ENCODE measurements at places on chromosomes 7 and 10.

DNA sequence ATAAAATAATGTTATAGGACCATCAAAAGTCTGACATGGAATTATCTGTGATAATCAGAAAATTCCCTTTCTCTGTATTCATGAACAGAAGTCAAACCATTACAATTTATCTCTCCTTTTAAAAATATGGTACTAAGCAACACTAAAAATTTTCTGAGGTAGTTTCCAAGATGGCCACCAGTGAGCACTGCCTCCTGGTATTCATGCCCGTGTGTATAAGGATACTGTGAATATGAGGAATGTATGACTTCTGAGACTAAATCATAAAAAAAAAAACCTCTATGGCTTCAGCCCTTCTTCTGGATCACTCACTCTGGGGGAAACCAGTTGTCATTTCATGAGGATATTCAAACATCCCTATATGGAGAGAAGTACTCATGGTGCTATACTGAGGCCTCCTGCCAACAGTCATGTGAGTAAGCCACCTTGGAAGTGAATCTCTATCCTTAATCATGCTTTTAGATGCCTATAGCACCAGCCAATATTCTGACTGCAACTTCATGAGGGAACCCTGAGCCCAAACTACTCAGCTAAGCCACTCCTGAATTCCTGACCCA, 41.1 kb downstream of the SIRT1 start:
- no peak for DNase-seq

DNA sequence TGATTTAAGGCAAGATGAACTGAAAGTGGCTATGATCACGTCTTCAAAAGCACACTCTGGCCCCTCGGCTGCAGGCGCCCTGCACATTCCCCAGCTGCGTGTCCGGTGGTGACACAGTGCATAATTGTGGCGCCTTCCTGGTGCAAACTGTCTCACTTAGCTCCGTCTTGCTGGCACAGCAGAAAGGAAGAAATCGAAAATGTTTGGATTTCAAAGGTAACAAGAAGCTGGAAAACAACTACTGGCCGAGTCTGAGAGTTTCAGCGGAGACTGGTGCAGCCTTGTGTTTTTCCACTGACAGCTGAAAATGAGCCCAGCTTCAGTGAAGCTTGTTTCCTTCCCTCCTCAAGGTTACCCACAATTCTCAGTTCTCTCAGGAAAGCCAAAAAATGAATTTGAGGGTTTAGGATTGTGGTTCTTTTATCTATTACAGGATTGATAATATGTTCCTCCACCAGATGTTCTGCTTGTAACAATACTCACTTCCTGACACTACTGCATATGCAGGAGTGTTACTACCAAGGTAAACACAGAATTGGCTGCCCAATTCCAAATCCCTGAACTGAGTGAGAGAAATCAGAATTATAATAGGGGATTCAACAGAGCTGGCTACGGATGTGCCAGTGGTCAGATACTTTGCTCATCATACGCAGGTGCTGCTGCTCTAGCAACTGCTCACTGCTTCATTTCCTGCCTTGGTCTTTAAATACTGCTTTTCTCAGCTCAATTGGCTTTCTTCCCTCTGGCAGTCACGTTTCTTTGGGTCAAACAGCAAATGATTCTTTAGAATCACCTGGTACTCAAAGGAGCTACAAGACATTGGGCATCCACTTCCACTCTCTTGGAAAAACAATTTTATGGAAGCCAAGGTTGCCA, 63.7 kb downstream of the TRUB1 start:
- no peak for DNase-seq

- no peak for DNase-seq
These were observed 67.2 kb downstream of the EBF3 start for GRCh38 chr10:129896860-129897200.

DNA sequence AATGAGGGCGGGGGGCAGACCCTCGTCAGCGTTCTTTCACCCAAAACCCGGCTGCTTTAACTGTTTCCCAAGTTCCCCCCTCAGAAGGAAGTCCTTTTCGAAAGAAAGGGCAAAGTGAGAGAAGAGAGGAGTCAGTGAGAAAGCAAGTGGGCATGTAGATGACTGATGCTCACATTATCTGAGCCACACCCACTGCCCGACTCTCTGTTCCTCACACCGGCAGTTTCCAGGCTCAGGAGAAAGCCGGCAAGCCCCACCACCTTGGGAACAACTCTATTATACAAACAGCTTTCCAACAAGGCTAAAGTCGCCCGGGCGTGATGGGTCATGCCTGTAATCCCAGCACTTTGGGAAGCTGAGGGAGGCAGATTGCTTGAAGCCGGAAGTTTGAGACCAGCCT, 23.1 kb downstream of the RCC1L start:
- DNase-seq: no peak

DNA sequence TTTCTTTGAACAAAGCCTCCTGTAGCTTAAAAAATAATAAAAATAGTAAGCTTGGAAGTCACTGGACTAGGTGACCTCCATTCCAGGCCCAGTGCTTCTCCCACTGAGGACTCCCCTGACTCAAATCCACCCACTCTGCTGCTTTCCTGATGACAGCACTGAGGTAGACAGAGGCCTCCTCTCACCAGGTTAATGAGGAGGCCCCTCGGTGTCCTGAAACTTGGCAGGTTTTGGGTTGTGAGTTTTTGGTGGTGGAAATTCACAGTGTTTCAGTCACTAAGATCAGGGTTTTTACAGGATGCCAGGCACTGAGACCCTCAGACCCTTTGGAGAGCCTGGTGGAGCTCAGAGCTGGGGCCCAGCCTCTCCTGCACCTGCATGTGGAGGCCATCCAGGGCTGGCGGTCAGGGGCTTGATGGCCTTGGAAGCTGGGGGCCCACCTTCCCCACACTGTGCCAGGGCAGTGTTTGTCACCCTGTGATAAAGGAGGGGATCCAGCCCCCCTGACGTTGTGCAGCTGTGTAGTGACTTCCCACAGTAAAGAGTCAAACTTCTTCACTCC, 19.1 kb downstream of the TSPAN14 start:
- DNase-seq: no peak

- no peak for DNase-seq
These were observed 554.4 kb downstream of the INHBA start for GRCh38 chr7:41148521-41148951.

DNA sequence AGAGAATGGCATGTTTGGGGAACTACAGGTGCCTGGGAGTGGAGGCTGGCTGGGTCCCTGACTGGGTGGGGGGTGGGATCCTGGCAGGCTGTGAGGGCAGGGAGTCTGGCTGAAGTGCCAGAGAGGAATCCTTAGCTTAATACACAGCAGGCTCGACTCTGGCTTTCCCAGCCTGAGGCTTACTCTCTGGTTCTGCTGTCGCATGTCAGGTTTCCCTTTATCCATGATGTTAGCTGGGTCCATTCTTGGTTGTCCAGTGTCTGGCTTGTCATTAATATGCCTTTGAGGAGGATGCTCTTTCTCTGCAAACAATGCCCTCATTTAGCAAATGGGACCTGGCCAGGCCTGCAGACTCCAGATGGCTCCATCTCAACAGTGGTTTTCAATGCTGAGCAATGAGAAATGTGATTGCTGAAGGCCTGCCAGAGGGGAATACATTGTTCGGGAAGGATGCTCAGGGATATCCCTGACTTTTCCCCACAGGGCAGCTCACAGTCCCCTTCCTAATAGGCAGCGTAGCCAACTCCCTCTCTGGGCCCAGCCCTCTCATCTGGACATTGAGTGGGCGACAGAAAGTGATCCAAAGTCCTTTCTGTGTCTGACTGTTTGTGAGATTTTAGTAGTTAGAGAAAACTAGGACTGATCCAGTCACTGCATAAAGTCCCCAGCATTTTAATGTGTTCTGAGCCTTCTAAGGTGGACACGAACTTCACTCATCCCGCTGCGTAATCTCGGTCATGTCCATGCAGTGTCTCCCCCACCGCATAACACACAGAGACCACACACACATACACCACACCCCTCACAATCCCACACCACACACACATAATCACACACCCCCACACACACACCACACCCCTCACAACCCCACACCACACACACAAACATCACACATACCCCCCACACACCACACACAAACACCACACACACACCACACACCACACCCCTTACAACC, 124.9 kb downstream of the ANLN start:
- no peak for DNase-seq

GRCh38 chr10:74227697-74228424, 76.8 kb downstream of the ADK start:
- no peak for DNase-seq

DNA sequence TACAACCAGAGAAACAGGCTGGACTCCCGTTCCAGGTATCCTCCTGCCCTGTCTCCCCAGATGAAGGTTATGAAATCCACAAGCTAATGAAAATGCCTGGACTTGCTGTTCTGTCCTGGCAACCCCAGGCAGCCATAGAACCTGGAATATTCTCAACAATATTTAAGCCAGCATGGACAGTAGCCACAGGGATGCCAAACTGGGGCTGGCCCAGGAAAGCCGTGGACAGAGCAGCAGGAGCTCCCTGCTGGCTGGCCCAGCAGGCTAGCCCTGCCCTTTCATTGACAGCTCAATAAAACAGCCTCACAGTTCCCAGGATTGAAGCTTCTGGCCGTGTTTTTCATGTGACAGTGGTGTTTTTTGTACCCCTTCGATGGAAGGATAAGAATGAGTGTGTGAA, 230.6 kb downstream of the BMPER start:
- DNase-seq: no peak

DNA sequence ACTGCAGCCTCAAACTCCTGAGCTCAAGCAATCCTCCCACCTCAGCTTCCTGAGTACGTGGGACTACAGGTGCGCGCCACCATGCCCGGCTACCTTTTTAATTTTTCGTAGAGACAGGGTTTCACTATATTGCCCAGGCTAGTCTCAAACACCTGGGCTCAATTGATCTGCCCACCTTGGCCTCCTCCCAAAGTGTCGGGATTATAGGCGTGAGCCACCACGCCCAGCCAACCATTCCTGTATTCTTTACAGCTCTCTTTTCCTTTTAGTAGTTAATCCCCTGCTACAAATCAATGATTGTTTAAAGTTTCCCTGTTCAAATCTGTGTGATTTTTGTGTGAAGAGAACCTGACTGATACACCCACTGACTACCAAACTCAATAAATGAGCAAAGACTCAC, 75.4 kb upstream of the SVIL start:
- DNase-seq: no peak

DNA sequence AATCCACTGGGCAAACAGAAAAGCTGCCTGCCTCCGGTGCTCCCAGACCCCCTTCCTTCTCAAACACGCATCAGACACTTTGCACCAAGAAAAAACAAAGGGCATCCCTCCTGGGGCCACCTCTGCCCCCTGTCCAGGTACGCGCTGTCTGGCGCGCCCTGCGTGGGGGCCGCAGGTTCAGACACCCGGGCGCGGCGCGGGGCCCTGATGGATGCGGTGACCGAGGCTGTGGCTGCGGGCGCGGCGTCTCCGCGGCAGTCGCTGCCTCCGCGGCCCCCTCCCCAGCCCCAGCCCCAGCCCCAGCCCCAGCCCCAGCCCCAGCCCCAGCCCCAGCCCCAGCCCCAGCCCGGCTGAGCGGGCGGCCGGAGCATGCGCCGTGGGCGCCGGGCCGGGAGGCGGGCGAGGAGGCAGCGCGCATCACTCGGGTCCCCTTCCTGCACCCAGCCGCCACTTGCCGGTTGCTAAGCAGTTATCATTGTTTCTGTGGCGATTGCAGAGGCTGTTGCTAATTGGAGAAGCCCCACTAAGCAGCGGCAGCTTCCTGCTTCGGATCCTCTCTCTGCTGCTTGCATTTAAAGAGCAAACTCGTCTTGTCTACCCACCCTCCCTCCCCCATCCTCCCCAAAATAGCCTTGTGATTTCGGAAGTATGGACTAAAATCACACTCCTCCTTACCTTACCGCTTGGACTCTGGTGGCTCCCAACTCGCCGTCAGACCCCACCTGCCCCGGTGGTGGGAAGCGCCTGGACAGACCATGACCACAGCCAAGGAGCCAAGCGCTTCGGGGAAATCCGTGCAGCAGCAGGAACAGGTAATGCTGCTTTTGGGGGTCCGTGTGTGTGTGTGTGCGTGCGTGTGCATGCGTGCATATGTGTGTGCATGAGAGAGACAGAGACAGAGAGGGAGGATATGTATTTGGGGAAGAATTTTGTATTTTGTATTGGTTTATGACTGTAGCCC, 252.8 kb downstream of the DPP6 start:
- DNase-seq: no peak

- no peak for DNase-seq
These were observed 10.5 kb downstream of the SEMA3C start for GRCh38 chr7:80908360-80908797.

DNA sequence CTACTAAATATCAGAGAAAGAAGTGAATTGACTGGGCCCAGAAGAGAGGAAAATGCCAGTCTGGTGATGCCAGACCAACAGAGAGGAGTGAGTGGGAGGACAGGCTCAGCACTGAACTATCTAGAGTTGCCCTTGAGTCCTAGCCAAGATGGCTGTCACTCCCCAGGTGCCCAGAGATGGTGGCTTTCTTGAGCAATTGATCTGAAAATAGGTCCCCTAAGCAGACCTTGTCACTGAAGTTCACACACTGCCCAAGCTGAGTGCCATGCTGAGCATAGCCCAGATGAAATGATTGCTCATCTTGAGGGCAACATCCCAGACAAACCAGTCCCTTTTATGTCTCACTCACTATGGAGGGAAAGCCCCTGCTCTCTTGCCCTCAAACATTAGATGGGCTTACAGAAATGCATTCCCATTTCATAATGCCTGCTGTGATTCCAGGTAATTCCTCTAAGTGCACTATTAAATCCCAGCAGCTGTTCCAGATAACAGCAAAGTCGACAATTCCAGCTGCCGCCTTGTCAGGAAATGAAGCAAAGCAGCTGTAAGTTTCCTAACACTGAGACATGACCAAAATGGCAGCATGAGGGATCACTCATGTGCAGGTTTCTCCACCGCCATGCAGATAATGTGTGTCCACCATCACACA, 329.4 kb downstream of the KCNMA1 start:
- no peak for DNase-seq

DNA sequence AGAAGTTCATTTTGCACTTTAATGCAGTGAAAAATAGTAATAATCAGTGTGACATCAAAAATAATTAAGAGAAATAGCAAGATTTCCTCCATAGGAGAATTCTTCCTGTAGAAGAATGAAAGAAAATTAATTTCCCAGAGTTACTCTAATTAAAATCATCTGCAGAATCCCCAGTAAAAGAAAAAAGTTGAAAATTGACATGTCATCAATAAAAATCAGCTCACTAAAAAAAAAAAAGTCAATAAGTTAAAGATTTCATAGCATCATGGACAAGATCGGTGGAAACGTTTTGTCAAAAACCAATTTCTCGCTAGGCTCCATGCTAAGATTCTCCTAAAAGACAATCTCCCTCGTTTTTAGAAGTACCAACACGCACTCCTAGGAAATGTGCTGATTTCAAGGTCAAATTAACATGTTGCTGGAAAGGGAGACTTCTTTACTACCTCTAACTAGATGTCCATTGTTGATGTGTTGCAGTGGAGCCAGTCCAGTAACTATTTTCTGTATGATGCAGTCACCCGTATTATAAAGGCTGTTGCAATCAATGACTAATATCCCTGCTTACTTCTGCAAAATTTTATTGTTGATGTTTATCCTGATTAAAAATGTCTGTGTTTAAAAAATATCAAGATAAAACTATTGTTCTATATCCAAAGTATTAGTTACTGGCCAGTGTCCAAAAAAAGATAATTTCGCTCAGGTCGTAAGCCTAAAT, 591.9 kb upstream of the MGMT start:
- DNase-seq: no peak

- DNase-seq: no peak
These were observed 99.8 kb upstream of the AGBL3 start for GRCh38 chr7:134886353-134887057.
